ENCODE measurements at places on chromosomes 4 and X.

DNA sequence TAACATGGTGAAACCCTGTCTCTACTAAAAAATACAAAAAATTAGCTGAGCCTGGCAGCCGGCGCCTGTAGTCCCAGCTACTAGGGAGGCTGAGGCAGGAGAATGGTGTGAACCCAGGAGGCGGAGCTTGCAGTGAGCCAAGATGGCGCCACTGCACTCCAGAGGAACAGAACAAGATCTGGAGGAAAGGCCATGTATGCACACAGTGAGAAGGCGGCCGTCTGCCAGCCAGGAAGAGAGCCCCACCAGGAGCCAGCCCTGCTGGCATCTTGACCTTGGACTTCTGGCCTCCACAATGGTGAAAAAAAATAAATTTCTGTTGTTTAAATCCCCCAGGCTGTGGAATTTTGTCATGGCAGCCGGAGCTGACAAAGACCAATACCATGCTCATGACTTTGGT, 28.2 kb upstream of the MSX1 start:
- DNase-seq: no peak

DNA sequence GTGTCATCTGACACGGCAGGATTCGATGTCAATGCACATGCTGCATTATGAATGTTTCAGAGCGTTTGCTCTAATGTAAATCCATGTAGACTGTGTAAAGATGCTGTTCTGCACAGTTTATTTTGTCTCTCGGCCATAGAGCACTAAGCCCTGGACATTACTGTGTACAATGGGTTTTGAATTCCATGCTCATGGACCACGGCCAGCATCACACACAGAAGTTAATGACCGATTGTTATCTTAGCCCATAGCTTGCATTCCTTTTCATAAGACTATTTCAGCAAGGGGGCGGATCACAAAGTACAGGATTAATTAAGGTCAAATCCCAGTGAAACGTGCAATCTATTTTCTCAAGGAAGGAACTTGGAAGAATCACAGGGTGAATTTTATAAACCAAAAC, 286.1 kb upstream of the TENM3 start:
- no peak for DNase-seq

DNA sequence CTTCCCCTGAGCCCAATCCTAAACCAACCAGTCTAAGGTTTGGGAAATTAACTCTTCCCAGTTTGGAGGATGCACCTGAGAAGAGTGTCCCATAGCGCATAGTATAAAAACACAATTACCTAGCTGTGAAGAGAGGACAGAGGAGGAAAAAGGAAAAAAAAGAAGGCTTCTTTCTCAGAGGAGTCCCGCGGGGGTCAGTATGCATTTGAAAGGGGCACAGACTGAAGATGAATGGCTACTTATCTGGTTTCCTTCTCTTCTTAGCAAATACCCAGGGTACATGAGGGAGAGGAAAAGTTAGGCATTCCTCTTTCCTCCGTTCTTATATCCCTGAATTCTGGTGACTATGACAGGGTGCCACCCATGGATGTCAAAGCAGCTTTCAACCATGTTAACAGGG, 96.9 kb downstream of the TMEM47 start:
- no peak for DNase-seq

DNA sequence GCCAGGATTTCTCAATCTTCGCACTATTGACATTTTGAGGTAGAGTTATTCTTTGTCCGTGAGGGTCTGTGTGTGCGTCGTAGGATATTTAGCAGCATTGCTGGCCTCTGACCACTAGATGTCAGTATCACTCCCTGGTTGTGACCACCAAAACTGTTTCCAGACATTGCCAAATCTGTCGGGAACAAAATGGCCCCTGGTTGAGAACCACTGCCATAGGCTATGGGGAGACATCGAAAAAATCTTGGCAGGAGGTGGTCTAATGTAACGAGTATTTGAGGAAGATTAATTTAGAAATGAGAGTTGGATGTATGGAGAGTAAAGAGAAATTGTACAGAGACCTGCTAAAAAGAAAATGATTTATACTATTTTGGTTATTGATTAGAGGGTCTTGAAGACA, 108.4 kb downstream of the DOCK11 start:
- peak; percentile 7 for DNase-seq

- no peak for DNase-seq
These were observed 36.9 kb downstream of the WDR17 start for GRCh38 chr4:176102414-176103063.

DNA sequence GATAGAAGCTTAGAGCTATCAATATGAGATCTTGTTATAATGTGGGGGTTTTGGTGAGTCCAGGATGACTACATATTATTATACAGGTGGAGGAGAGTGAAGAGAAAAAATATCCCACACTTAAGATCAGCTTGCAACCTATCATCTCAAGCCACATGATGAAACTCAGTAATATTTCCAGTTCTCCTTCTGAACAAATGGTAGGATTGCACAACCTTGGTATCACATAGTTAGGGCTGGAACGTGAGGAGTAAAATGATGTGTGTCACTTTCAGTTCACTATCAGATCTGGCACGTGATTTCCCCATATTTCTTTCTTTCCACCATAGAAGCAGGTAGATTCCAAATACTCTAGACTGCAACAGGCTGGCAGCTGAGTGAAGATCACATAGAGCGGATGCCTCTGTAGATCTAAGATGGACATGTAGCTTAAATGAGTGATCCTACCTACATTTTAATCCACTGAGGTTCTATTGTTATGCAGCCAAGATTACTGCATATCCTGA, 150.6 kb upstream of the ANKRD50 start:
- DNase-seq: no peak

Measured in T follicular helper cell (primary cell).